ENCODE measurements at places on chromosomes 7 and 10.
A peak's percentile ranks its signal among the peaks of the same experiment; 100 is the strongest.

GRCh38 chr10:107444443-107444842, 279.9 kb upstream of the SORCS1 start:
- no peak for DNase-seq

DNA sequence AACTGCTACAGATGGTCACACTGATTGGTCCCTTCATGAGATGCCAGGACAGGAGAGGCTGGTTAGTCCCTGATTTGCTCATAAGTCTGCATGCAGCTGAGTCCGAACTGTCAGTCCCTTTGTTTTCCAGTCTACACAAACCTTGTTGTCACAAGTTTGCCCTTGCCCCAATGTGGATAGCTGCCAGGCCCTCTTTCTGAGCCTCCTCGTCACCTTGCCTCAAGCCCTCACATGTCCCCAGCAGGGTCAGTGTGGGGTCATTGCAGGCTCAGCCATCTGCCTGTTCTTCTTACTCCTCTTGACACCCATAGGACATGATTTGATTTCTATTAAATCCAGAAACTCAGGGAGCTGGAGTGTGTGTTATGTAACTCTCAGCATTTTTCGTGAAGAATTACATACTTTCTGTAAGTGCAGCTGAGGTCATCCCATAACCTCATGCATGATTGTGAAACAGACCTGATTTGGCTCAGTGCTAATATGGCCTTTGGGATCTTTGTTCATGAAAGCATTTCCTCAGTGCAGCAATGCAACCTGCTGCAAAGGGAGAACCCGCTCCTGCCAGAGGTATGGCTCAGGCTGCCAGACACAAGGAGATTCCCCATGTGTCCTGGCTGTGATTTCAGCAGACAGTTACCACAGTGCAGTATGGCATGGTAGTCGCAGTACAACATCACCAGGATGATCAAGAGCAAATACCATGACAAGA, 70.0 kb upstream of the ZMIZ2 start:
- no peak for DNase-seq

DNA sequence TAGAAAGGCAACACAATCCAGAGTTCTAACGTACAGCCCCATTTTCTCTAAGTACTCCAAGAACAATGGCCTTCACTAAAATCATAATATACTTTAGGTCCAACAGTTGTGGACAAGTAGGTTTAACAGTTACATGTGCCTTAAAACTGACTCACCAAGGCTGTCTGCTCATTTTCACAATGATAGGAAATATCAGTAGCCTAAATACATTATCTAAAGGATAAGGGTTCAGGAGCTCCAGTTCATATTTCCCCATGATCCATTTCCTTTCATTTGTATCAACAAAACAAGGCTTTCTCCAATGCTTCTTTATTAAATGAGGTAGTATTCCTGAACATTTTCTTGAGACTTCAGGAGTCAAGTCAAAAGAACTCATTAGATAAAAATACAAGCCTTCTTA, 164.0 kb downstream of the SLC25A13 start:
- DNase-seq, result no peak

DNA sequence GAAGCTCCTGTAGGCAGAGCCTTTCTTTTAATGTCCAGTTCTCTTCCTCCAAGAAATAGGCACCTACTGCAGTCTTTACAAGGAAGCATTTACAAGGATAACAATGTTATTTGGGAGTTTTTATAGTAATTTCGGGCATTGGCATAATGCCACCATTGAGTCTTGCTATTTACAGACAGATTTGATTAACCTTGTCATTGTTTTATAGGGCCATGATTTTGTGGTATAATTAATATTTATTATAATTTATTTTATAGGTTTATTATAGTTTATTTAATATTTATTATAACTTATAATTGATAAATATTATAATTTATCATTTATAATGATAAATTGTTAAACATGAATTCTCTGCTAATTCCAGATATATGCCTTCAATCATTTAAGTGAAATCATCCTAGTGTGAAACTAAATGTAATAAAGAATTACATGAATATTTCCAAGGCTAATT, 573 bp upstream of the POT1 start:
- no peak for DNase-seq

- DNase-seq, result no peak
Measured at GRCh38 chr7:68248973-68249372, 1252.3 kb downstream of the TYW1 start.

DNA sequence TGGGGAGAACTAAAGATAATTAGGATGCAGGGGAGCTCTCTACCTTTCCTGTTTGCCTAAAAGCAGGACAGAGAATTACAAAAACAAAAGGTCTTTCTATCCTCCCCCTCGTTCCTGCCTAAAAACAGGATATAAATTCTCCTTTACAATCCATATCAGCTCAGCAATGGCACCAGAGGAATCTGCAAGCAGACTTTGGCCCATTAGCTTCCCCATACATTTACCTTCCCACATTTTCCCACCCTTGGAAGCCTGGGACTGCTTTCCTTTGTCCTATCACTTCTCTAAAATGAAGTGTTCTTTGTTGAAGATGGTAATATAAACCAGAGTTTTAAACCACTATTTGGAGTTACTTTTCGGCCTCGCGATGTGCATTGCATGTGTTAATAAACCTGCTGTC, 15.5 kb downstream of the SHTN1 start:
- DNase-seq, result no peak

DNA sequence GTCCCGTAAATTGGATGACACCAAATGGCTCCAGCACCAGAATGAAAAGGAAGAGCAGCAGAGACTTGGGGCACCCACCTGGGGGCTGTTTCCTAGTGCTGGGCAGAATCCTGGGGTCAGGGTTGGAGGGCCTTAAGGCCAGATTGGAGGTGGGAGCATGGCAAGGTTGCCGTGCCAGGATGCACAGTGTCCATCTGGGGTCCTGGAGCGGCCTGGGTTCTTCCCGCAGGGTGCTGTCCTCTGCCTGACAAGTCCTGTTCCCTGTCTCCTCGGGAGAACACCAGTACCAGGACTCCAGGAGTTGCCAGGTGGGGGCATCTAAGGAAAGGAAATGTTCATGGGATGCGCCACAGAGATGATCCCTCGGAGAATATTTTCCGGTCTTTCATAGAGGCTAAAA, 42.8 kb downstream of the MGMT start:
- DNase-seq, result no peak

- DNase-seq, result no peak
Measured at GRCh38 chr10:43049081-43049551, 27.8 kb upstream of the RET start.

- DNase-seq, result no peak
Measured at GRCh38 chr7:80277434-80278427, 143.1 kb downstream of the GNAI1 start.

- DNase-seq, result no peak
Measured at GRCh38 chr10:117530791-117531190, 11.8 kb upstream of the EMX2 start.

DNA sequence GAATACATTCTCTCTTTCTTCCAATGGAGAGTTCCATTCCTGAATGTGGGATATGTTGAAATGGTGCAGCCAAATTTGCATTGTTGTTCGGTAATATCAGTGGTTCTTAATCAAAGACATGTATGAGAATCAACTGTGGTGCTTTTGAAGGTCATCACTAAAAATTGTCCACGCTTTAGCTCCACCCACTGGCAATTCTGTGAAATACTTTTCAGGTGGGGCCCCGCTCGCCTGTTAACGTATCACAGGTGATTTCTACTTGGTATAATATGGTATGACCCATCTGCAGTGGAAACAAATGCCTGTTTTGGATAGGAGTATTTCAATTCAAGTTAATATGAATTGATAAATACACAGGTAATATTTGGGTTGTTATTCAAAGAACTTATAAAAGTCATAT, 178.4 kb downstream of the NSUN6 start:
- DNase-seq, result no peak

GRCh38 chr10:131890276-131891195, 10.3 kb upstream of the PPP2R2D start:
- no peak for DNase-seq

- DNase-seq, result no peak
Measured at GRCh38 chr7:90834771-90835170, 238.7 kb downstream of the CDK14 start.

GRCh38 chr10:31126593-31126992, 94.9 kb upstream of the ZNF438 start:
- no peak for DNase-seq

GRCh38 chr7:74194686-74195085, 15.1 kb upstream of the LAT2 start:
- DNase-seq, result no peak

DNA sequence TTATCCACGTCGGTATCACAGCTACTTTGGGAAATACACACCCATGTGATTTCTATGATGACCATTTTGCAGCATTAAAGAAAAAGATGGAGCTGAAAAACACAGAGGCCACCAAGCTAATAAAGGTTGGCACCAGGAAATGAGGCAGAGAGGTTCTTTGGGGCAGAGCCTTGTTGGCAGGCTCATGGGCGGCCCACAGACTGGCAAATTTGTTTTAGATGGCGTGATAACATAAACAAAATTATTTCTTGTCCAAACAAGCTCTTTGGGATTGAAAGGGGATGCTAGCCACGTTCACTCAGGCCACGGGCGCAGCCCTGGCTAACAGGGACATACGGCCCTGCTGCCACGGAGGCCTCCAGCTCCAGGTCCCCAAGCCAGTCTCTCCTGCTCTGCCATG, 135.9 kb upstream of the ZMIZ1 start:
- DNase-seq, result no peak

GRCh38 chr7:43766564-43766963, 8.1 kb downstream of the BLVRA start:
- no peak for DNase-seq

DNA sequence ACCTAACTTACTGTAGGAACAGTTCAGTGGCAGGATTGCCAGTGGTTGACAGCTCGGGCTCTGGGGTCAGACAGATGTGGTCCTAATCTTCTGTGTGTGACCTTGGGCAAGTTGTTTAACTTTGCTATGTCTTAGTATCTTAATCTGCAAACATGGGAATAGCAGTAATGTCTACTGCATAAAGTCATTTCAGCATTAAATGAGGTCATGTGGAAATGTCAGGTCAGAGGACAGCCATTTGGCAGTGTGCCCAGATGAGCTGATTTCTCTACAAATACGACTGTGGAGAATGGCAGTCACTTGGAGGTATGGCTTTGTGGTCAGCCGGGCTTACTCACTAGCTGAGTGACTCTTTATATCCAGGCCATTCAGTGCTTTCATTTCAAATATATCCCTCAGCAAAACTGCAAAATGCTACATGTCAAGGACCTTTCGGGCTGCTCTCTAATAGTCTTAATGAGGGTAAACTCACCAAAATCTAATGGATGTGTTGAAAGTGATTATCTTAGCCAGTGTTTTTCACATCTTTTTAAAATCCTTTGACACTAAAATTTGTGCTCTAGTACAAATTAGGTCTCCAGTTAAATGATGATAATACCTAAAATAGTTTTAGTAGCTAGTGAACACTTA, 171.4 kb downstream of the ST7 start:
- DNase-seq, result peak; percentile 24

- DNase-seq, result no peak
Measured at GRCh38 chr10:49744924-49745605, 17.1 kb downstream of the OGDHL start.

DNA sequence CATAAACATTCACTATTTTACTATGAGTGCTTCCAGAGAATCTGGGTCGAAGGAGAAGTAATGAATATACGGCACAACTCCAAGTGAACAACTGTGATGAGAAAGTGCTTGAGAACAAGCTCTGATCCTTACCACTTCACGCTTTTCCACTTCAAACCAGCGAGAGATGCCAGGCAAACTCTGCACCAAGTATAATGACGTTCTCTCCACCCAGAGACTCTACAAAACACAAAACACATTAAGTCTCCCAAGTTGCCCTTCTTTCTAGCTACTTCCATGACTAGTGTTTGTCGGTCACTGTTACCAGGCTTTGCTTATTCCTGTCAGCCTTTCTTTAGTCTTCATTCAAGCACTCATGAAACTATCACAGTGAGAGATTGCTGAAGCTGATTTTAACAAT, 193.1 kb upstream of the IMMP2L start:
- DNase-seq, result no peak

All from CD4-positive, alpha-beta T cell treated with Interferon alpha-2 for 1 hour (primary cell).